ENCODE measurements at places on chromosomes 4 and X.
A peak's percentile ranks its signal among the peaks of the same experiment; 100 is the strongest.

- no peak for DNase-seq
Measured at GRCh38 chr4:33422656-33423055, 2702.5 kb downstream of the PCDH7 start.

- DNase-seq: peak; percentile 7
Measured at GRCh38 chr4:158996669-158997074, 106.2 kb upstream of the RAPGEF2 start.

DNA sequence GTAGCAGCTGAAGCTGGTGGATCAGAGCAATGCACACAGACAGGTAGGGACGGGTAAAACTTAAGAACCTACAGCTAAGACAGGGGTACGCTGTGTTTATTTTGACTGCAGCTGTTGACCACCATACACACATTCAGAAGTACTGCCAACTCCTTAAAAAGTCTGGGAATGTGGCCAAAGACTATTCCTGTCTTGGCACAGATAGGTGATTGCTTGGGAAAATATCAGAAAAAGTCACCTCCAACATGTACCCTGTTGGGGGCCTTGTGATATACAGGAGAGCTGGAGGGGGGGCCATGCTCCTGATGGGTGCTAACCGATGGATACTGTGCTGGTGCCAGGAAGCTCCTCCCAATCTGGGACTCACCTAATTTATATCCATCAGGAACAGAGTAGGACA lies 121.2 kb downstream of the VCX2 start:
- no peak for DNase-seq

DNA sequence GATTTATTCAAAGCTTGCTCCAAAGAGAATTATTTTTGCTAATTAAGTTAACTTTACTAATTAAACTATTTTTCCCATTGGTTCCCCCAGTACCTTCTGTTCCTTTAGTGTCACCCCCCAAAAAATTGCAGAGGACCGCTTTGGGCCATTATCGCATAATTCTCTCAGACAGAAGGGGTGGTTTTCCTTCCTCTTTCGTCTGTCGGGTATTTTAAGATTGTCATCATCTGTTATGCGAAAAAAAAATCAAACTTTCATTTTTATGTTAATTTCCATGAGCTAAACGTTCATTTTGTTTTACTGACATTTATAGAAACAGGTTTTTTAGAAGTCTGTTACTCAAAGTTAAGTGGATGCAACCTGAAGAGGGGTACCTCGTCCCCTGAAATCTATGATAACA lies 76.2 kb upstream of the DDX3X start:
- no peak for DNase-seq

- no peak for DNase-seq
Measured at GRCh38 chr4:158750379-158750778, 18.4 kb upstream of the FNIP2 start.

- DNase-seq: no peak
Measured at GRCh38 chr4:67785528-67785927, 31.3 kb upstream of the GNRHR start.

DNA sequence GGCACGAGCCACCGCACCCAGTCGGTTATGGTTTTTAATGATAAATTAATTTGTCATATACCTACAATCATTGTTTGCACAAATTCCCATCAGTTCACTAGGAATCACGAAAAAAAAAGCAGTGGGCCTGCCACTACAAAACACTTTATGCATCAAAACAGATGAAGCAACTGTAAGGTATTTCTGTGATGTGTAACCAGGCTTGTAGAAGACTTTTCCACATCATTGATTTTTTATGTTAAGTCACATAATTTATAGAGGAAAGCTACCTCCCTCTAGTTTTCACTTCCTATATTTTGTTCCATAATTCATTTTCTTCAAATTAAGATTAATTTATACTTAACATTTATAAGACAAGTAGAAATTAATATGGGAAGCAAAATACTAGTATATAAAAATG lies 6.7 kb upstream of the FAM200B start:
- DNase-seq: no peak

- DNase-seq: no peak
Measured at GRCh38 chrX:39430551-39430950, 629.3 kb downstream of the MID1IP1 start.
